ENCODE measurements at places on chromosomes 6 and 20.

- DNase-seq, result no peak
Measured at GRCh38 chr6:167079853-167080297, 43.0 kb upstream of the CCR6 start.

GRCh38 chr6:137536104-137536773 lies 42.0 kb upstream of the OLIG3 start:
- no peak for DNase-seq

GRCh38 chr6:113653275-113653674 lies 203.9 kb upstream of the MARCKS start:
- no peak for DNase-seq

DNA sequence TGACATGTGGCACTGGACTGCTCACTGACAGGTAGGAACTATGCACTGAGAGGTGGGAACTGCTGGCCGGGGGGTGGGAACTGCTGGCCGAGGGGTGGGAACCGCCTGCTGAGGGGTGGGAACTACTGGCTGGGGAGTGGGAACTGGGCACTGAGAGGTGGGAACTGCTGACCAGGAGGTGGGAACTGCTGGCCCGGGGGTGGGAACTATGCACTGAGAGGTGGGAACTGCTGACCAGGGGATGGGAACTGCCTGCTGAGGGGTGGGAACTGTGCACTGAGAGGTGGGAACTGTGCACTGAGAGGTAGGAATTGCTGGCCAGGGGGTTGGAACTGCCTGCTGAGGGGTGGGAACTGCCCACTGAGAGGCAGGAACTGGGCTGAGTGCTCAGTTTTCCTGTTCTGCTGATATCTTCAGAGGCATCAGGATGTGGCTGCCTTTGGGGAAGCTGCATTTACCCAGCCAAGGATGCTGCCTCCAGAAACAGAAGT lies 90.2 kb downstream of the THBS2 start:
- no peak for DNase-seq

Measured in stimulated activated CD8-positive, alpha-beta memory T cell treated with anti-CD3 and anti-CD28 coated beads, Interleukin-4, amount 100 ng/mL, for 4 hours (primary cell).